ENCODE measurements at places on chromosomes 16 and 17. TPM values are rescaled to one million over a fixed set of nuclear protein-coding genes. Genes with fewer than 3 reads are reported as not detected.

DNA sequence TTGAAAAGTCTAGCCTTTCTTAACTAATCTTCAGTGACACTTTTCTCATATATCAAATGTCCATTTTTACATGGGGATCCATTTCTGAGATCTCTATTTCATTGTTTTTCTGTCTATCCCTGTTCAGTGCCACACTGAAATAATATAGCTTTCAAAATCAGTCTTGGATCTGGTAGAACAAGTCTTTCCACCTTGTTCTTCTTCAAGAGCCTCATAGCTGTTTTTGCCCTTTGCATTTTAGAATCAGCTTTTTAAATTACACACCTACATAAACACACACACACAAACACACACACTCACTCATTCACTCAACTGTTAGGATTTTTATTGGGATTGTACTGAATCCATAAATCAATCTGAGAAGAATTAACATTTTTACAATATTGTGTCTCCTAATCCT, 19.2 kb downstream of the GSDMB start:
- no peak for DNase-seq

DNA sequence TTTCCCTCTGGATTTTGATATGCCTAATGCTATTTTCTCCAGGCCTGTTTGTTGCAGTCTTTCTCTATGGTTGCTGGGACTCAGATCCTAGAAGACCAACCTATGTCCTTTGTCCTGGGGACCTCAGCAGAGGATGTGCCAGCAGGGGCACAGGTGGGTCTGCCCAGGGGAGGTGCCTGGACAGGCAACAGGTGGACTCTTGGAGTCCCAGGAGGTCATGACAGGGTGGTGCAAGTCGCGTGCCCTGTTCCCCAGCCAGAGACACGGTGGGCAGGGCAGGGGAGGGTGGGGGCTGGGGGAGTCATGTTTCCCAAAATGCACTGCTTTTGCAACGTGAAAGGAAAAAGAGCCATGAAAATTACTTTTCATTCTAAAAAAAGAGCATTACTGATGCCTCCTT, 26.3 kb upstream of the PLLP start:
- no peak for DNase-seq

- no peak for DNase-seq
These were observed 27.4 kb downstream of the USP43 start for GRCh38 chr17:9672691-9673090.

DNA sequence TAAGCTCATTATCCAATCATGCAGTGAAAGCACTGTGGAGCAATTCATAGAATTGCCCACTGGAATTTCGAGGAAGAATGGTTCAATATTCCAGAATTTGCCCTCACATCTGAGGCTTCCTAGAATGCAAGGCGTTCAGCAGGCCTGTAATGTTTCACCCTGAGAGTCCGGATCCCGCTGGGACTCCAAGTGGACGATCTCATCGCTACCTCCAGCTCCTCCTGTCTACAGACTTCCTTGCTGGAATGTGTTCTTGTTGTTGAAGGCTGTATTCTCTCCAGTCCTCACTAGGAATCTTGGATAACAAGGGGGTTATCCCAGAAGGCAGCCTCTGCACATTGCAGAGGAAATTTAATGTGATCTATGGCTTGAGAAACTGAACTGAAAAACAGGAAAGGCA, 7.8 kb downstream of the SLC47A1 start:
- DNase-seq: no peak

TLCD3B gene
- 0.90 TPM for polyA plus RNA-seq
